Activated T-helper 1 cell treated with Interleukin-2 at 50 U/mL for 16 hours (primary cell): ENCODE measurements at places on chromosomes 13 and 19.

- DNase-seq = no peak
These were observed 231.4 kb downstream of the OXGR1 start for GRCh38 chr13:96762876-96763275.

GRCh38 chr13:27796544-27797227, 4.4 kb downstream of the GSX1 start:
- no peak for DNase-seq

DNA sequence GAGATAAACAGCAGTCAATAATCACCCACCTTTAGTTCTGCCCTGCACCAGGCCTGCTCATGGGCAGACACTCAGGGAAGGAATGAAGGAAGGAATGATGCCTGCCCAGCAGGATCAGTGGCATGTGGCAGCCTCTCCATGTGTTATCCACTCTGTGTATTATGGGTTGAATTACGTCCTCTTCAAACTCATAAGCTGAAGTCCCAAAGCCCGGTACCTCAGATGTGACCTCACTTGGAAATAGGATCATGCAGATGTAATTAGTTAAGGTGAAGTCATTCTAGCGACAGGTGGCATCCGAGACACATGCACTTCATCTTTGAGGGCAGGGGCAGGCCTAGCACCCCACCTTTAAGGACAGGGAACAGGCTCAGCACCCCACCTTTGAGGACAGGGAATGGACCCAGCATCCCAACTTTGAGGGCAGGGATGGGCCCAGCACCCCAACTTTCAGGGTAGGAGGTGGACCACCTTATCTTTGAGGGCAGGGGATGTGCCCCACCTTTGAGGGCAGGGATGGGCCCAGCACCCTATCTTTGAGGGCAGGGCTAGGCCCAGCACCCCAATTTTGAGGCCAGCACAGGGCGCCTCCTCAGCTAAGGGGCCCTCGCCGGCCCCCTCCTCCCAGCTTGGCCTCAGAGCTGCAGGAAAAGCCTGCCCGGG, 127.6 kb downstream of the URI1 start:
- no peak for DNase-seq

GRCh38 chr19:40184273-40184672, 7.0 kb upstream of the MAP3K10 start:
- DNase-seq = no peak

DNA sequence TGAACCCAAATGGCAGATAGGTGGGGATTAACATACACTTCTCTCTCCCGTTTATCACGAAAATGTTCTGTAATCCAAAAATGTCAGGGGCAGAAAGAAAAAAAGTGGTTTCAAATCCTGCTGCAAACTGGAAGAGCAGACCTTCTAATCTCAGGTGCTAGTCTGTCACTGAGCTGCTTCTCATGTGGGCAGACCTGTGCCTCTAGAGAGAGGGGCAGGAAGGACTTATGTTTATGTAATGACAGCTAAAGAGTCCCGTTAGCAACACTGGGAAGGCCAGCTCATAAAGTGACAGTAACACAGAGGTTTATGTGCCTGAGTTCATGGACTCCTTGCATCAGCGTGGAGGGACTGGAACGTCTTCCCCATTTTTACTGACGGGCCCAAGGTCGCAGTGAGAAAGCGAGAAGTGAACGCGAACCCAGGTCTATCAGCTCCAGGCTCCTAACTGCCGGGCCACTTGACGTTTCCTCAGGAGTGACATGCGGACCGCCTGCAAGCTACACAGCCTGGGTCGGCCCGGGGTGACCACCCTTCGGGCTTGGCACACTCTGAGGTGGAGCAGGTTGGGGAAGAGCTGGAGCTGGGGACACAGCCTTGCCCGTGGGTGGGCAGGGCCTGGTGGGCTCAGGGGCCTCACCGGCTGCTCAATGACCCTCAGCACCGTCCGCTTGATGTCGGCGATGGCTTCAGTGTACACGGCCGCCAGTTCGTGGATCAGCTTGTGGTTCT, 9.6 kb upstream of the RSPH6A start:
- DNase-seq = no peak

DNA sequence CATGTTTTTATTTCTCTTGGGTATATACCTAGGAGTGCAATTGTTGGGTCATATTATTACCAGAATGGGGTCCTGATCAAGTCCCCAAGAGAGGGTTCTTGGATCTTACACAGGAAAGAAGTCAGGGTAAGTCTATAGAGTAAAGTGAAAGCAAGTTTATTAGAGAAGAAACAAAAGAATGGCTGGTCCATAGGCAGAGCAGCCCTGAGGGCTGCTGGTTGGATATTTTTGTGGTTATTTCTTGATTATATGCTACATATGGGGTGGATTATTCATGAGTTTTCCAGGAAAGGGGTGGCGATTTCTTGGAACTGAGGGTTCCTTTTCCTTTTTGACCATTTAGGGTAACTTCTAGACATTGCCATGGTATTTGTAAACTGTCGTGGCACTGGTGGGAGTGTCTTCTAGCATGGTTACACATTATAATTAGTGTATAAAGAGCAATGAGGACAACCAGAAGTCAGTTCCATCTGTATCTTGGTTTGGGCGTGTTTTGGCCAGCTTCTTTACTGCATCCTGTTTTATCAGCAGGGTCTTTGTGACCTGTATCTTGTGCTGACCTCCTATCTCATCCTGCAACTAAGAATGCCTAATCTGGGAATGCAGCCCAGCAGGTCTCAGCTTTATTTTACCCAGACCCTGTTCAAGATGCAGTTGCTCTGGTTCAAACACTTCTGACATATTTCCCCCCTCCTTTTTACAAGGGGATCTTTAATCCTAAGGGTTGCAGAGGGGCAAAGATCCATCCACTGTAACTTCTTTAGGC, 41.1 kb downstream of the CEACAM1 start:
- DNase-seq = no peak

DNA sequence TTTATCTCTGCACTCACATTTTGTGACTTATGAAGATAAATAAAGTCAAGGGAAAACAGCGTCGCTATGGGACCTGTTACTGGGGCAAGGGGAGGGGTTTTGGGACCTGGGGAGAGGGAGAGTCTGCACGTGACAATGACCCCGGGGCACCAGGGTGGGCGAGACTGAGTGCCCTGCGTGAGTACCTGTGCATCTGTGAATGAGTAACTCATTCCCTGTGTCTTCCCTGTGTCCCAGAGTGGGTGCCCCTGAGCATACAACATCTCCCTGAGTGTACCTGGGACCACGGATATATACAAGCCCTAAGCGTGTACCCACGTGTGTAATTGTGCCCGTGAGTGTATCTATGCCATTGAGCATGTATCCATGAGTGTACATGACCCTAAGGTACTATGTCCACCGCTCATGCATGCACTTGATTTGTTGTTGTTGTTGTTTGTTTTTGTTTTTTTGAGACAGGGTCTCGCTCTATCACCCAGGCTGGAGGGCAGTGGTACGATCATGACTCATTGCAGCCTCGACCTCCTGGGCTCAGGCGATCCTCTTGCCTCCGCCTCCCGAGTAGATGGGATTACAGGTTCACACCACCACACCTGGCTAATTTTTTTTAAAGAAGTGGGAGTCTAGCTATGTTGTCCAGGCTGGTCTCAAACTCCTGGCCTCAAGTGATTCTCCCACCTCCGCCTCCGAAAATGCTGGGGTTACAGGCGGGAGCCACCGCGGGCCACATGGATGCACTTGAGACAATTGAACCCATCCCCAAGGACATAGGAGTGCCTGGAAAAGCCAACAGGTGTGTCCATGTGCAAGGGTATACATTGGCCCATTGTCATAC, 645 bp upstream of the TRAPPC5 start:
- DNase-seq = no peak

- DNase-seq = no peak
These were observed 25.5 kb upstream of the TIMM44 start for GRCh38 chr19:7968796-7969554.

DNA sequence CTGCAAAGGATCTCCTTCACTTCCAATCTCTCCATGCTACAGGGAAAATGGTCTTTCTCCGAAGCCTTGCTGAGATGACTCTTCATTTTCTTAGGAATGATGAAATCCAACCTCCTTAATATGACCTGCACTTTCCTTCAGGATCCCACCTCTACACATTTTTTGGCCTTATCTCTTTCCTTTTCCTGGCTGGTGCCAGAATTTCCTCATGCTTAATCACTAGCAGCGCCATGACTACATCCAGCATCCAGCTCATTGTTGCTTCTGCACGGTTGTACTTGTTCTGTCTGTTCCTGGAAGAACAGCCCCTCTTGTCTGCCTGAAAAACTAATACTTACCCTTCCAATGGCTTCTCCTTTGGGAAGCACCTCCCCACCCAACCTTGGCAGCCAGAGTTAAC, 68.4 kb downstream of the TEX26 start:
- DNase-seq = no peak

- no peak for DNase-seq
These were observed 437 bp downstream of the SMARCA4 start for GRCh38 chr19:10961073-10961860.

DNA sequence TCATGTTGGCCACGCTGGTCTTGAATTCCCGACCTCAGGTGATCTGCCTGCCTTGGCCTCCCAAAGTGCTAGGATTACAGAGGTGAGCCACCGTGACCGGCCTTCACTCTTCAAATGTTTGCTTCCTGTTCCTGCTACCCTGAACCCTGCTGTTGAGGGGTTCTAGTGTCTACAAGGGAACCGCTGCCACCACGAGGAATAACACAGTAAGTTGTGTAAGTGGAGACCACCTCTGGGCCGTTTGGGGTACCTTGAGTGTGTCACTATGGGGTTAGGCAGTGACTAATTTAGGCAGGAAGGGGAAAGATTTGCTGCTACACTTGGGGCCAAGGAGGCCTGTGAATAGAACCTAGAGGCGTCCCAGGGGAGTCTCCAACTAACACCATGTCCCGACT, 2.2 kb upstream of the MYADM start:
- DNase-seq = no peak
